Lung microvascular endothelial cell (primary cell): ENCODE measurements at places on chromosomes 2 and 18. TPM values are rescaled to one million over a fixed set of nuclear protein-coding genes. Genes with fewer than 3 reads are reported as not detected.

ZNF24 gene
- total RNA-seq: 20.7 and 32.1 TPM in 2 replicates

SERPINB10 gene
- not detected in 2 replicates for total RNA-seq

CPO gene
- total RNA-seq: not detected in 2 replicates

PDE6D gene
- 14.8 and 19.6 TPM in 2 replicates for total RNA-seq

C1QL2 gene
- total RNA-seq: not detected in 2 replicates

ANKRD53 gene
- 0.20 and 0.22 TPM in 2 replicates for total RNA-seq

RRM2 gene
- total RNA-seq: 5.6 and 16.1 TPM in 2 replicates

DNA sequence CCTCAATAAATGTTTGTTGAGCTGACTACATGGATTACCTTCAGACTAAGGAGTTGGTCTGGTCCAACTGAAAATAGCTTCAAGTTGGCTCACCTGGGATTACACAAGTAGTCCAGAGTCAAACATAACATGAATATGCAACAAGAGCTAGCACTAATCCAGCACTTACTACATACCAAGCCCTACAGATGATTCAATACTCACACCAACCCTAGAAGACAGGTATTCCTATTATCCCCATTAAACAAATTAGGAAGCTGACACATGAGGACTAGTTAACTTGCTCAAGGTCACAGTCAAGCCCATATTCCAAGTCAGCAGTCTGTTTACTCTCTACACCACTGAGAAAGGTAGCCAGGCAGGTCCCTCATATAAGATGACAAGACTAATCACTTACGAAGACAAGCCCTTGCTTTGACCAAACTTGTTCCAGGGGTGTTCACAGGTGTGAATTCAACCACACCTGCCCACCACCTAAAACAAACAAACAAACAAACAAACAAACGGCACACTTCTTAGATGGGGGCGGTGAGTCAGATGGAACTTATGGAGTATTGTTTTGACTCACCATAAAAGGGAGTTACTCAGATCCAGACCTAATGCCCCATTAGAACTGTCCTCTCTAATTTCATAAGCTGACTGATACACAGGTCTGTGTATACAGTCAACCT, 29.1 kb downstream of the TMEM131 start:
- no peak for DNase-seq

DNA sequence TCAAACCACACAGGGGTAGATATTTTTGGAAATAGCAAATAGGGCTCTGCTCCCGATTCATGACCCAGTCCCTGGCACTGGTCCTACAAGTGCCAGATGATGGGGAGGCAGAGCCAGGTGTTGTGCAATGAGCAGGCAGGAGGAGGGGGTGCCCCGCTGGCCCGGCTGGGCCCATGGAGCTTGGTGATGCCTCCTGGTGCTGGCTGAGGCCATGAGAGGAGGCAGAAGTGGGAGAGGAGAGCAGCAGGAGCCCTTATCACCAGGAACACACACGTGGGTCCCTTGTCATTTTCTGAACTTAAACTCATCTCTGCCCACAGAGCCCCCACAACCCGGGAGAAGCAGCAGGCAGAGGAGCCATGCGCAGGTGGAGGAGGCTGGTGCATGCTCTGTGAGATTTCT, 90.5 kb upstream of the MAPK4 start:
- no peak for DNase-seq

- DNase-seq: no peak
Observed at GRCh38 chr2:61736953-61737352, 116.9 kb downstream of the FAM161A start.

- DNase-seq: no peak
Observed at GRCh38 chr18:4750393-4751346, 295.6 kb upstream of the DLGAP1 start.

DNA sequence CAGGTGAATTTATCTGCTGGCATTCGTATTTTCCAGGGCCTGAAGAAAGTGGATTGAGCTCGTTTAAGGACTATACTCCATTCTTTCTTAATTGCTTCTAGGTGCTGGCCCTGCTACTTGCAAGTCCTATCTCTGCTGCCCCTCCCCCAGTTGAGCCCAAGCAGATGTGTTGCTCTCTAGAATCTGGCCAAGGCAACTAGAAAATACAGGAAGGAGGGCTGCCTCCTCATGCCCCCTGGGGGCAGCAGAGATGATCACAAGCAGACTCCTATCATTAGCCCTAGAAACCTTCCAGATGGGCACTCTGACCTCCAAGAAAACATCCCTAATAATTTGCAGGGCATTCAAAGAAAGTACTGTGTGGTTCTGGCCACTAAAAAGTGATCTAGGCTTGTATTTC, 72.5 kb upstream of the CYP26B1 start:
- DNase-seq: no peak

- DNase-seq: no peak
Observed at GRCh38 chr2:236113425-236113824, 54.8 kb downstream of the GBX2 start.

GRCh38 chr2:17271416-17271815, 246.8 kb downstream of the RAD51AP2 start:
- DNase-seq: no peak
